ENCODE measurements at places on chromosomes 6 and 20.
A peak's percentile ranks its signal among the peaks of the same experiment; 100 is the strongest.

DNA sequence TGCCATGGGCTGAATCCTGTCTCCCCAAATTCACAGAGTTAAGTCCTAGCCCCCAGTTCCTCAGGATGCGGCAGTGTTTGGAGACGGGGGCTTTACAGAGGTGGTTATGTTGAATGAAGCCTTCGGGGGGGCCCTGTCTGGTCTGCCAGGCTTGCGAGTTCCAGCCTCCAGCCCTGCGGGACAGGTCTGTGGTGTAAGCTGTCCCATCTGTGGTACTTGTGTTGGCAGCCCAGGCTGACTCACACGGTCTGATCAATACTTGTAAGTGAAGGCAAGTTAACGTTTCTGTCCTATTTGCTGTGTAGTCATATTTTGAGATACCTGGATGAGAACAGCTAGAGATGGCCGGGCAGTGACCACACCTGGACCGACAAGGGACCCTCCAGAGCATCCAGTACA, 51.8 kb upstream of the GPR31 start:
- no peak for DNase-seq

DNA sequence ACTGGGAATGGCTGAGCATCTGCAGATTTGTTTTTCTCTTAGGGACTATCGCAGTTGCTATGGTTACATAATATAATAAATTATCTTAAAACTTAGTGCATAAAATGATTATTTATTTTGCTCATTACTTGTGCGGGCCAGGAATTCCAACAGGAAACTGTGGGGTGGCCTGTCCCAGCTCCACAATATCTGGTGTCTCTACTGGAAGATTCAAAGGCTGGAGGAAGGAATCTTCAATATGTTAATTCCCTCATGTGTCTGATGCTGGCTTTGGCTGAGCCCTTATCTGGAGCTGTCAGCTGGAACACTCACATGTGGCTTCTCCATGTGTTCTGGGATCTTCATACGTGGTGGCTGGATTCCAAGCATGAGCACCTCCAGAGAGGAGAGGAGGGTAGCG, 23.9 kb upstream of the B3GAT2 start:
- DNase-seq = peak; percentile 13

DNA sequence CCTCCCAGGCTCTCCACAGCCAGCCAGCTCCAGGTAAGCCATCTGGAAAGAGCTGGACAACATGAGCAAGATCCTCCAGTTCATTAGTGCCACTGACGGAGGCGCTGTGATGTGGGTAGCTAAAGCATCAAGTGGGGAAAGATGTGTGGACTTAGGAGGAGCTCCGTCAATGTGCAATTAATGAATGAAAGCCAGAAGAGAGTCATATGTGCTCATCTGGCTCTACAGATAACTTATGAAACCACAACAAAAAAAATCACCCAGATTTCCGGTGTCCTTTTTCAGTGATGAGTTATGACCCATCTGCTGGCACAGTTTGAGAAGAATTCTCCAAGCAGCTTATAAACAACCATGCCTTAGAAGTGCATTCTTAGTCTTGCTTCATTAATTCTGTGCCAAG, 311.7 kb upstream of the PLCB4 start:
- peak; percentile 14 for DNase-seq

GRCh38 chr6:90874931-90875330, 288.1 kb upstream of the MAP3K7 start:
- DNase-seq = no peak

GRCh38 chr6:157047328-157047727, 270.1 kb downstream of the ARID1B start:
- DNase-seq = no peak

GRCh38 chr6:56009636-56010035, 134.2 kb upstream of the BMP5 start:
- DNase-seq = no peak

DNA sequence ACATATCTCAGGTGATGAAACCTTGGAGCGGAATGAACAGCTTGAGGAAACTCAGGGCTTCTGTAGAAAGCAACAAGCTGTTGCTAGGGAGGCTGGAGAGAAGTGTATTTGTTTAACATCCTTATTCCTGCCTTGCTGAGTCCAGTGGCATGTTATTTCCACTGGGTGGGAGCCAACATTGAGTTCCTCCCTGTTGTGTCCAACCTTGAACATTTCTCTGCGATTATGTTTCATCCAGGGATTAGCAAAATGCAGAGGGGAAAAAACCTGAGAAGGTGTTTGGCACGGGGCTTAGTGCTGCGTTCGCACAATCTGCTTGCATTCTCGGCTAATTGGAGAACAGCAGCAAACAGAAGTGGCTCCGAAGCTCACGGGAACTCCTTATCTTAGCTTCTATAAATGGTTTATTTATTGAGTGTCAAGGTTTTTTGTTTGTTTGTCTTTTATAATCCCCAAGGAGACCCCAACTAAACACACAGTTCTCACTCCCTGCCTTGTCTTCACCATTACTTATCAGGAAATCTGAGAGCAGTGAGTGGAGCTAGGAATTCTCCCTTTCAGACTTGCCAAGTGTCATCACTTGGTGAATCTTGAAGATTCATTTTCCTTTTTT, 412.8 kb downstream of the CDC5L start:
- peak; percentile 81 for DNase-seq

DNA sequence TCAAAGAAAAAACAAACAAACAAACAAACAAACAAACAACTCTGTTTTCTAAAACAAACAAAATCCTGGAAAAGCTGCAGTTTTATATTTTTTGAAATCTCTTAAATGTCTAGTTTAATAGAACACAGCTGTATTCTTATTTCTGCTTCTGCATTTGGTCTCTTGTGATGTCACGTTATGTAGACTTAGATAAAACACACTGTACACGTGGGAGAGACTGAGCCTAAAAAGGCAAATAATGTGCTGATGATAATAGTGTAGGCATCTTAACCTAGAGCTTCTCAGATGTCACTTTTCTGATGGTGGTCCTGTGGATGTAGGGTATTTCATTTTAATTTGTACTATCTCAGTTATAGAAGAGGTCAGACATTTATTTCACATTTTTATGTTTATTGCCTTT, 261.7 kb downstream of the UTRN start:
- DNase-seq = no peak

DNA sequence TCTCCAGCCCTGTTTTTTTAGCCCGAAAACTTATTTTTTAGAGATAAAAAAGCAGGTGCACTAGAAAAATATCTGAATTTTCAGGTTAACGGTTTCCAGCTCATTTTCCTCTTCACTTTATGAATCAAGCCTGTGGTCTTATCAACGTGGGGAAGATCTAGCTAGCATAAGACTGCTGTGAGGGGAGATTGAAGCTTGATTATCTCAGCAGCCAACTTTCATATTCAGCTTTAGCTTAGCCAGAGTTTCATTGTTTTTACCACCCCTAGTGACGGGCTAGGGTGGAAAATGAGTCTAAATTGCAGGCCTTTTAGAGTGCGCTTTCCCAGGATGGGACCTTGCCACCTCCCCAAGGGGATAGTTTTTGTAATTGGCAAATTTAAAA, 11.9 kb upstream of the RBM38 start:
- no peak for DNase-seq

- DNase-seq = peak; percentile 42
Measured at GRCh38 chr20:1415667-1416468, 23.0 kb upstream of the FKBP1A start.

GRCh38 chr20:62011403-62011790, 54.3 kb downstream of the TAF4 start:
- no peak for DNase-seq

DNA sequence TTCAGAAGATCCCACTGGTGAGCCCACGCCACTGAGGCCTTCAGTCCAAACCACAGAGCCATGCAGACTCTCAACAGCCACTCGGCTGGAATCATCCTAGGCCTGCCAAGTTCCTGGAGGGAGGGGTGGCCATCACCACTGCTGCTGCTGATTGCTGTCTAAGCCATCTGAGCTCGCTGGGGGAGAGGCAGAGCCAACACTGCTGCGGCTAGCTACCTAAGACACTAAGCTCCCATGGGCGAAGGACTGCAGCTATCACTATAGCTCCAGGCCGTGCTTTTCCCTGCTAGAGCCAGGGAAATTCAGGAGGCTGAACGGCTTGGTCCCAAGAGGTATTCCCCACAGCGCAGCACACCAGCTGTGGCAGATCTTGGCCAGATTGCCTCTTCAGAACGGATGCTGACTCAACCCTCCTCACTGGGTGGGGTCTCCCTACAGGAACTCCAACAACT, 73.6 kb downstream of the TBC1D32 start:
- DNase-seq = no peak

GRCh38 chr6:92648364-92649086, 770.8 kb downstream of the EPHA7 start:
- peak; percentile 95 for DNase-seq

DNA sequence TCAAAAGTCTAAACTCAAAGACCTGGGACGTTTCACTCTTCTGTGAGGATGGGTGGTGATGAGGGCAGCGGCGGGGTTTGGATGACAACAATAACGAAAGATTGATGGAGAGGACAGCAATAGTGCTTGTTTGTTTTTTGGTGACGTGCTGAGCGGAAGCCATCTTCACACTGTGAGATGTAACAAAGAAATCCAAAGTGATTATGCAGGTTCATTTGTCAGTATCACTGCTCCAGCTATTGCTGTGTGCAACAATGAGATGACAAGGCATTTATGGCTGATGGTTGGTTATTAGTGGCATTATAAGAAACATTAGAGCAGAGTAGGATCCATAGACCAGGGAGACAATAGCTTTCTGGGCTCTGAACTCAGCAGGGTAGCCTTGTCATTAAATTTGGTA, 306.7 kb downstream of the RNF144B start:
- DNase-seq = peak; percentile 81

DNA sequence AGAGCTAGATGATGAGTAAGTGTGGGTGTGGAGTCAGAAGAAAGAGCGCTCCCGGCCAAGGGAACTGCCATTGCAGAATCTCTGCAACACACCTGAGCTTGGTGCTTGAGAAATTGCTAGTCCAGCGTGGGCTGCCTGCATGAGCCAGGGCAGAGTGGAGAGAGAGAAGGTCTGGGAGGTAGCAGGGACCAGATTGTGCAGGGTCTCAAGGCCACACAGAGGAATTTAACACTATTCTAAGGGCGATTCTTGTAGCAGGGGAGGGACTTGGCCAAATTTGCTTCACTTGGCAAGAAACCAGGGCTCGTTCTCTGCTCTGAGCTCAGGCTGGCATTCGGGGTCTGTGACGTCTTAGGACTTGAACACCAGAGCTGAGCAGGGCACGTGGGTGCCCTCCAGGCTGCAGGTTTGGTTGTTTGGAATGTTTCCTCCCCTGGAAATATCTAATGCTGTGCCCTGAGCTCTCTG, 53.5 kb downstream of the BCAS4 start:
- no peak for DNase-seq

DNA sequence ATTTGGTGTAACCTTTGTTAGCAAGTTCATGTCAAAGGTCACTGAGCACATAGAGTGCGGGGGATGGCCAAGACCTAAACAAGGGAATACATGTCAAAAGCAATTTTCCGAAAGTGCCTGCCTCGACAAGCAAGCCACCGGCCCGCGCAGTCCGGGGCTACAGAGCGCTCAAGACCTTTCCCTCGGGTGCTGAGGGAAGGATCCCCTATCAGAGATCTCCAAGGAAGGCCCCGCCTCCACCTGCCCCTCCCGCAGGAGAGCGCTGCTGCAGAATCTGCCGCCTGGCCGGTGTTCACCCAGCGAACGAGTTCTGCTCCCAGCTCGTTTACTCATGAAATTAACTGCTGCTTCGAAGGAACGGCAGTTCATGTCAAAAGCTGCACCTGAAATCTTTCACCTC, 252.7 kb downstream of the BMP7 start:
- peak; percentile 5 for DNase-seq

DNA sequence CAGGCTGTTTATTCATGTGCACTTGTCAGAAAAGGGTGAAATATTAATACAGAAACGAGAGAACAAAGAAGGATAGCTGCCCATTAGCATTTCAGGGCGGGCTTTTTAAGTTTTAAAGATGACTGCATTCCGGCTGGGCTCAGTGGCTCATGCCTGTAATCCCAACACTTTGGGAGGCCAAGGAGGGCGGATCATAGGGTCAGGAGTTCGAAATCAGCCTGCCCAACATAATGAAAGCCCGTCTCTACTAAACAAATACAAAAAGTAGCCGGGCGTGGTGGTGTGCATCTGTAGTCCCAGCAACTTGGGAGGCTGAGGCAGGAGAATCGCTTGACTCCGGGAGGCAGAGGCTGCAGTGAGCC, 130.5 kb downstream of the HFE start:
- peak; percentile 62 for DNase-seq

DNA sequence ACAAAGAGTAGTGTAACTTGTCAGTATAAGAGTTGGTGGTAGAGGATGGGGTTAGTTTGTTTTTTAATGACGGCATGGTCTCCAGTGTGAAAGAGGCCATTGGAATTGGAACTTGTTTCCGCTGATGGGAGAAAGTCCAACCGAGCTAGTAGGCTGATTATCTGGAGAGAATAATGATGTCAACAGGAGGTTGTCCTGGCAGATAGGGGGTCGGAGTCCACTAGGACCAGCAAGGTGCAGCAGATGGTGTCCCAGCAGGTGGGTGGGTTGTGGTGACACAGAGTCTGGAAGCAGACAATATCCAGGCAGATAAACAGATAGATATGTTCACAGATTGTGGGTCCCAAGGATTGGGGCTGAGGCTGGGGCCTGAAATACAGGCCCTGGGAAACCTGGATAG, 35.1 kb downstream of the PKIB start:
- peak; percentile 99 for DNase-seq

GRCh38 chr6:151974061-151974617, 166.7 kb downstream of the ESR1 start:
- DNase-seq = no peak

GRCh38 chr6:25407431-25407830, 128.3 kb downstream of the CARMIL1 start:
- peak; percentile 30 for DNase-seq

- peak; percentile 31 for DNase-seq
Measured at GRCh38 chr6:37675606-37676005, 22.1 kb downstream of the MDGA1 start.

GRCh38 chr6:75896526-75896925, 147.5 kb downstream of the MYO6 start:
- no peak for DNase-seq

DNA sequence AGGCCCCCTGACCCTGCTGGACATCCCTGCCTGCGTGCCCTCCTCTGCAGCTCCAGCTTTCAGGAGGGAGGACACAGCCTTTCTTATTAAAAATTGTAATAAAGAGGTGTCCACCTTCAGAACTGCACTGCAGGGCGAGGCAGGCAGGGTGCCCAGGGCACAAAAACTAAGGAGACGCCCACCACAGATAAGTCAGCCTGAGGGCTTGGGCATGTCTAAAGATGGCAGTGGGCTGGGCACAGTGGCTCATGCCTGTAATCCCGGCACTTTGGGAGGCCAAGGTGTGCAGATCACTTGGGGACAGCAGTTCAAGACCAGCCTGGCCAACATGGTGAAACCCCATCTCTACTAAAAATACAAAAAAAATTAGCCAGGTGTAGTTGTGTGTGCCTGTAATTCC, 7.0 kb upstream of the C20orf144 start:
- no peak for DNase-seq

GRCh38 chr20:59495894-59496510, 108.3 kb upstream of the PHACTR3 start:
- peak; percentile 75 for DNase-seq
